ENCODE measurements at places on chromosomes 1 and 21.

DNA sequence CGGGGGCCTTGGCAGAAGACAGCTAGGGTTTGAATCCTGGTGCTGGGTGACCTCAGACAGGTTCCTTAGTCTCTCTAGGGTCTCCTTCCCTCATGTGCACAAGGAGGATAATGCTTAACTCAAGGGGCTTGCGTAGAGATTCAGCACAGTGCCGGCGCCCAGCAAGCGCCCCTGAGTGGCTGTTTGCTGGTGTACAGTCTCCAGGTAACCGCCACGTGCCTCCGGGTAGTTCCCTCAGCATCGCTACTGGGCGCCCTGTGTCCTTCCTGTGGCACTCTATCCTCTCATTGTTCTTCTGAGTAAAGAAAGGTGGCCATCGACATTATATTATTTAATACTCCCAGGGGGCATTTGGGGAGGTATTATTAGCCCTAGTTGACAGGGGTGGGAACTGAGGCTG lies 80.9 kb downstream of the NENF start:
- DNase-seq, result no peak

DNA sequence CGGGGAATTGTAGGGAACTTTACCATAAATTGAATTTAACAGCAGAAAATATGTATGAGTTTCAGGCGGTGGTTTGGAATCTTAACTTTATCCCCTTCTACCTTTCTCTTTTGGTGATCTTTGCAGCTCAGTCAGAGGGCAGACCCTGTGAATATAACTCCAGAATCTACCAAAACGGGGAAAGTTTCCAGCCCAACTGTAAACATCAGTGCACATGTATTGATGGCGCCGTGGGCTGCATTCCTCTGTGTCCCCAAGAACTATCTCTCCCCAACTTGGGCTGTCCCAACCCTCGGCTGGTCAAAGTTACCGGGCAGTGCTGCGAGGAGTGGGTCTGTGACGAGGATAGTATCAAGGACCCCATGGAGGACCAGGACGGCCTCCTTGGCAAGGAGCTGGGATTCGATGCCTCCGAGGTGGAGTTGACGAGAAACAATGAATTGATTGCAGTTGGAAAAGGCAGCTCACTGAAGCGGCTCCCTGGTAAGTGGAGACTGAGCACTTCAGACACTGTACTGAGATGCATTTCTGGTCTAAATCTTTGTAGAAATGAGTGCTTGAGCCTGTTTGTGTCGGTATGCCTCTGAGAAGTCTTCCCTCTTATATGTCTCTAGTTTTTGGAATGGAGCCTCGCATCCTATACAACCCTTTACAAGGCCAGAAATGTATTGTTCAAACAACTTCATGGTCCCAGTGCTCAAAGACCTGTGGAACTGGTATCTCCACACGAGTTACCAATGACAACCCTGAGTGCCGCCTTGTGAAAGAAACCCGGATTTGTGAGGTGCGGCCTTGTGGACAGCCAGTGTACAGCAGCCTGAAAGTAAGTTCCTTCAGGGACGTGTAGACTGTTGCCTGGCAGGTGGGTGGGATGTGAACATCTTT lies 1.5 kb downstream of the CCN1 start:
- no peak for DNase-seq

DNA sequence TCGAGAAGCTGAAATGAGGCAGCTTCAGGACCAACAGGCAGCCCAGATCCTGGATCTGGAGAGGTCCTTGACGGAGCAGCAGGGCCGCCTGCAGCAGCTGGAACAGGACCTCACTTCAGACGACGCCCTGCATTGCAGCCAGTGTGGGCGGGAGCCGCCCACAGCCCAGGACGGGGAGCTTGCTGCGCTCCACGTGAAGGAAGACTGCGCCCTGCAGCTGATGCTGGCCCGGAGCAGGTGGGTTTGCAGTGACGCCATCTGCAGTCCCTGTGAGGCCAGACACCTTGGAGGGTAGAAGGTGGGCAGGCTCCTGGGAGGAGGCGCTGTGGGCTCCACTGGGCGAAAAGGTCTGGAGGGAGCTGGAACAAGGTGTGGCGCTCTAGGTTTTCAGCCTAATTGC lies 39.7 kb downstream of the PCNT start:
- no peak for DNase-seq

DNA sequence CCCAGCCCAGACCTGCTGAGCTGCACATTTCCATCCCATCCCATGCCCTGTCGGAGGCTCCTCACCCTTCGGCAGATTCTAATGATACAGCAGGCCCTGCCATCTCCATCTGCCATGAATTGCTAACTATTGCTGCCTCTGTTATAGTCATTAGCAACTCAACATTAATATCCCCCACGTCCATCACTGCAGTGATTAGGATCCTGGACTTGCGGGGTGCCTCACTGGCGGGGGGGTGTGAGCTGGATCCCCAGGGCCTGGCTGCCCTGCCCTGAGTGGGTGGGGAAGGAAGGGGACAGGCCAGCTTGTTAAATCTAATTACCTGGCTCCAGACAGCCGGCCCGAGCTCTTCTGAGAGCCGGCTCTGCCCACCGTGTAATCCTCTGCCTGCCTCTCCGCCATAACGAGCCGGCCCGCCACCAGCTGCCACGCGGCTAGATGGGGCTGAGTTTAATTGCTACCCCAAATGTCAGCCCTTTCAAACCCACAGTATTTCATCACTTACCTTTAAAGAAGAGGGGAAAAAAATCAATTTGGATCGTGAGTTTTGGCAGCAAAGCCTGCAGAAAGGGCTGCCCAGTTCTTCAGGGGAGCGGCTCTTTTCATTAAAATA lies 227.3 kb upstream of the CSF3R start:
- DNase-seq, result no peak

DNA sequence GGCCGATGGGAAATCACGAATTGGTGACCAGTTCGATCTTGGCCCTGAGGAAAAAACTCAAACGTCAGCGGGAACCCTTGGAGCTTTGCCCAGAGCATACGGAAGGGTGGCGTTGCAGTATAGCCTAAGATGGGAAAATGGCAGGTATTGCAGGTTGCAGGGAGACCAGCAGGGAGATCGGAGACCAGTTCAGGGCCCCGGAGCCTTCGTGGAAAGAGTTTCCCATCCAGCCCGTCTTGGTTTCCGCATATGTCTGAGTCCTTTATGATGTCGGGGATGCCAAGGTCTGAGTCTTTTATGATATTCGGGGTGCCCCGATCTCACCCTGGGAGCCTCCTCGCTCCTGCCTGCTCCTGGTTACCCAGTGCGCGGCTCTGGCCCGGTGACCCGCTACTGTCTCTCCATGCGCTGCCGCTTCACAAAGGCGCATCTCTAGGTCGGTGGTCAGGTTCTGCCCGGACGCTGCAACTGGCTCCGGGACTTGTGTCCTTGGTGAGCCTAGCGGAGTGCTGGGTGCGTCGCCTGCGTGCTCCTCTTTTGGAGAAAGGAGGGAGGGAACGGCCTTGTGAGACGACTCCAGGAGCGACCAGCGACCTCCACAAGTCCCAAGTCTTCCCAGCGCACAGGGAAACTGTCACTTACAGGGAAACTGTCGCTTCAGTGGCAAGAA lies 94.2 kb downstream of the PRKAB2 start:
- no peak for DNase-seq

DNA sequence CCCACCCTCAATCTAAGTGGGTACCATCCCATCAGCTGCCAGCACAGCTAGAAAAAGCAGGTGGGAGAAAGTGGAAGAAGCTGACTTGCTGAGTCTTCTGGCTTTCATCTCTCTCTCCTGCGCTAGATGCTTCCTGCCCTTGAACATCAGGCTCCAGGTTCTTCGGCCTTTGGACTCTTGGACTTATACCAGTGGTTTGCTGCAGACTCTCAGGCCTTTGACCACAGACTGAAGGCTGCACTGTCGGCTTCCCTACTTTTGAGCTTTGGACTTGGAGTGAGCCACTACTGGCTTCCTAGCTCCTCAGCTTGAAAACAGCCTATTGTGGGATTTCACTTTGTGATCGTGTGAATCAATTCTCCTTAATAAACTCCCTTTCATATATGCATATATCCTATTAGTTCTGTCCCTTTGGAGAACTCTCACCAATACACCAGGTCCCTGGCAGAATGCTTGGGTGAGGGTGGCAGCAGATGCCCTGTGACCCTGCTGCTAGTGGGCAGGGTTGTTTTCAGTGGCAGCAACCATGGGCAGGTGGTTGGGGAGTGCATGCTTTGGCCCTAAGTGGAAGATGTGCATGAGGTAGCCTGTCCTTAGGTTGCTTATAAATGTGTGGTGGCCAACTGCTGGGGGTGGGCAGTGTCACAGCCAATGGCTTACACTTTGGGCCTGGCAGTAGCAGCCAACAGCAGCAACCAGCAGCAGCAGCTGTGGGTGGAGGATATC lies 10.8 kb upstream of the ADAM30 start:
- no peak for DNase-seq

- no peak for DNase-seq
Observed at GRCh38 chr21:15826147-15826780, 96.5 kb downstream of the USP25 start.

GRCh38 chr21:32207406-32207716 lies 71.5 kb downstream of the MIS18A start:
- DNase-seq, result no peak

- no peak for DNase-seq
Observed at GRCh38 chr1:165543532-165544438, at the start of gene LRRC52. Gene LRRC52 (plus strand): TSS chr1:165544000. CDS start chr1:165544297, 297 bp downstream.

DNA sequence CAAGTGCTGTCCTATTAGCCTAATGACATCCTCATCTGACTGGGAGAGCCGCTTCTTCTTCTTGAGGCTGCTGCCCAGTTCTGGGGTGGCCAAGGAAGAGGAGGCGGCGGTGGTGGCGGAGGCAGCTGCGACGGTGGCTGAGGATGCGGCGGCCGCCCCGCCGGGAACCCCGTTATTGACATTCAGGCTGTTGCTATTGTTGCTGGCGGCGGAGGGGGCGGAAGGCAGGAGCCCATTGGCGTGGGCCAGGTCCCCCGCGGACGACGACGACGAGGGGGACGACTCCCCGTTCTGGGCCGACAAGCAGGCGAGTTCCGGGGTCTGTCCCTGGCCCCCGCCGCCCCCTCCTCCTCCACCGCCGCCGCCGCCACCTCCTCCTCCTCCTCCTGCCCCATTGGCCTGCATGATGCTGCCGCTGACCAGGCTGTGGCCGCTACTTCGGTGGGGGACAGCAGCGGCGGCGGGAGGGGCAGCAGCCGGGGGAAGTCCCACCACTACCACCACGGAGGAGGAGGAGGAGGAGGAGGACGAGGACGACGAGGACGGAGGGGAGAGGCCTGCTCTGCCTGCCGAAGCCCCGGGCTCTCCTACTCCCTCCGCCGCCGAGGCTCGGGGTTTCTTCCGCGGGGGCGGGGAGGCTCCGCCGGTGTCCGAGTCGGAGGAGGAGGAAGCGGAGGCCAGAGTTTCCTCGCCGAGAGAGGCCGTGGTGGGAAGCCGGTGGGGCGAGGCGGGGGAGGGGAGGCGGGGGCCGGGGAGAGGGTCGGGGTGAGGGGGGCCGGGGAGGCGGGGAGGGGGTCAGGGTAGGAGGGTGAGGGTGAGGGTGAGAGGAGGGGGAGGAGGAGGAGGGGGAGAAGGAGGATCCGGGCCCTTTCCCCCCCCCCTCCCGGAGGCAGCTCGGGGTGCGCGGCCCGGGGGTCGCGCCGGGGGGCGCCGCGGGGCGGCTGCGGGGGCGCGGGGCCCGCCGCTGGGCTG lies 610 bp downstream of the WDR26 start:
- no peak for DNase-seq

DNA sequence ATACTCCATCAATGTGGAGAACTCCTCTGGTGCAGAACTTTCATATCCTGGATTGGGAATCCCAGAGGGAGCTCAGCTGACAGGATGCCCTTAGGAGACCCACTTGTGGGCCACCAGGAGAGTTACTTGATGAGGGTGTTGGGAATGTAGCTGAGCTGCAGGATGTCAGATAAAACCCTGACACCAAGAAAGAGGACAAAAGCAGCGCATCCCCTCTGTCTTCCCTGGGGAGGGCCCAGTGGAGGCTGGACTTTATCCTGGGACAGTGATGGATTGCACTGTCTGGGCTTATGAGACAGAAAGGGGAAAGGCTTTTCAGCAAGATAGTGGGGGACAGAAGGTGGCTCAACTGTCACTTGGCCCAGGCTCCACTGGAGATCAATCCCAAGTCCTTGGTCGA lies 88.1 kb upstream of the BCAR3 start:
- no peak for DNase-seq

GRCh38 chr21:35796844-35797243 lies 263.5 kb downstream of the SETD4 start:
- DNase-seq, result no peak

- DNase-seq, result no peak
Observed at GRCh38 chr1:220224033-220224432, 48.2 kb downstream of the RAB3GAP2 start.

DNA sequence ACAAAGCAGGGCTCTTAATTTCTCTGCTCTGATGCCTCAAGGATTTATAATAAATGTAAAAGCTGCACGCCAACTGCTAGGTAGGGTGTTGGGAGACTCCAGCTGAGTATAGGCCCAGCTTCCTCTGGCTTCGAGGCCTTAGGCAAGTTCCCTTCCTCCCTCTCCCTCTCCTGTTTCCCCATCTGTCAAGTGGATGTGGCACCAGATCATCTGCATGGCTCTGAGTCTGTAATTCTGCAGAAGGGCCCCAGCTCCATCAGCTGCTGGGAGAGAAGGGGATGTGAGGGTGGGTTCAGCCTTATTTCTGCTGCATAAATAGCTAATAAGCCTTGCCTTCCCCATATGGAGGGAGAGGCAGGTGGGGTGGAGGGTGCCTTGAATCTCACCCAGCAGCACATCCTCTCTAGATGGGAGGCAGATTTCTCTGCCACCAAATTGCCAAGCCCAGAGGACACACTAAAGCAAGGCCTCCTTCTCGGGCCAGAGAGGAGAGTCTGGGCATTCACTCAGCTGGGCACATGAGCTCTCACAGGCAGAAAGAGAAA lies 3.8 kb downstream of the TRIM62 start:
- no peak for DNase-seq

GRCh38 chr1:241235256-241235897 lies 121.6 kb downstream of the RGS7 start:
- DNase-seq, result no peak

DNA sequence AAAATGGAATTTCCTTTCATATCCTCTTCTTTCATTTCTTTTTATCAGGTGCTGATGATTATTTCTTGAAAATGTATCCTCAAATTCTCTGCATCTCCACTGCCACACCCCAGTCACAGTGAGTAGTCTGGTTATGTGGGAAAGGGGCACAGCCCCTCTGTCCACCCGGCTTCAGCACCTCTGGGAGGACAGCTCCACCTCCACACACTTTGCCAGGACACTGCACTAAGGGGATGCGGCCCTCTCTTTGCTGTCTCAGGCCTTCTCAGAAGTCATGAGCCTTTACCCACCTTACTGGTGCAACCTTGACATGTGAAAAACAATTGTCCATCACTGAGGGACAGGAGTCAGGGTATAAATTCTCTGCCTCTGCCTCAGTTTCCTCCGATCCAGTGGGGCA lies 433.1 kb downstream of the PCP4 start:
- no peak for DNase-seq

- no peak for DNase-seq
Observed at GRCh38 chr1:230857077-230857476, 11.2 kb downstream of the C1orf198 start.

Measured in keratinocyte (primary cell).